Stimulated activated CD8-positive, alpha-beta memory T cell treated with anti-CD3 and anti-CD28 coated beads, Interleukin-4, amount 100 ng/mL, for 24 hours (primary cell): ENCODE measurements at places on chromosomes 7 and 10.

- no peak for DNase-seq
These were observed 132.3 kb upstream of the CHST15 start for GRCh38 chr10:124225467-124226270.

GRCh38 chr7:80135309-80136104, 876 bp downstream of the GNAI1 start:
- peak; percentile 3 for DNase-seq

- DNase-seq = peak; percentile 4
These were observed at the start of gene SCIN for GRCh38 chr7:12570534-12571461. Gene SCIN, plus strand, starts transcription at chr7:12570720. Its CDS starts 67 bp downstream, at chr7:12570787.

- DNase-seq = no peak
These were observed 9.6 kb upstream of the ZNF487 start for GRCh38 chr10:43427166-43427825.

GRCh38 chr10:76333796-76334195, 902.4 kb downstream of the LRMDA start:
- no peak for DNase-seq

DNA sequence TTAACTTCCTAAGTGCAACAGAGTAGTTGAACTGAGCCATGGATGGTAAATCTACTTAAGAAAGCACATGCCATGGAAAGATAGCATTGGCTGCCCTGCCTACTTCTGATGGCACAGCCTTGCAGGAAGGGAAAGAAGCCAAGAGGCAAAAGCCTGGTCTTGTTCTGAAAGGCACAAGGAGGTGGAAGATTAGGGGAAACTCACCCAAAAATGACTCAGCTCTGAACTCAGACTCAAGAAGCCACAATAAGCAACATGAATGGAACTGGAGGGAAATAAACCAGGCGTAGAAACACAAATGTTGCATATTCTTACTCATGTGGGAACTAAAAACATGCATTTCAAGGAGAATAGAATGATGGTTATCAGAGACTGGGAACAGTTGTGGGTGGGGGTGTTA, 20.8 kb upstream of the ALOX5 start:
- no peak for DNase-seq

DNA sequence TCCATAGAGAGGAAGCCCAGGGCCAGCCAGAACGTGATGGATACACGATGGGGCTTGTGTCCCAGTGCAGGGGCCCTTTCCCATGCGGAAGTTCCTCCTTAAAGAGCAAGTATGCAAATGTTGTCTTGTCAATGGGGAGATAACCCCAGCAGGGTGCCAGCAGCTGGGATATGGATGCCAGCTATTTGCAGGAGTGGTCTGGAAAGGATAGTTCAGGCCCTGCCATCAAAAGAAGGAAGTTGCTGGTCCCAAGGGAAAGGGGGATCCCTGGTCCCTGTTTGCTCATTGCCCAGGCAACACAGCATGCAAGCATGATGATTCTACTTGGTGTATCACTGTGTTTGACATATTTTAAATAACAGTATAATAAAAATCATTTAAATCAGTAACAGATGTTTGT, 73.1 kb upstream of the HECW1 start:
- DNase-seq = no peak
